ENCODE measurements at places on chromosomes 12 and 14. TPM values are rescaled to one million over a fixed set of nuclear protein-coding genes. Genes with fewer than 3 reads are reported as not detected.

CLEC14A gene
- polyA plus RNA-seq, result not detected

NOXRED1 gene
- 0.37 TPM for polyA plus RNA-seq

- DNase-seq, result no peak
- H3K4me3 ChIP-seq, result no peak overlapping the region
- H3K4me1 ChIP-seq, result no peaks in the 10 kb centered on the region
- H3K27ac ChIP-seq, result no peak overlapping the region
- no peaks in the 10 kb centered on the region for H3K27me3 ChIP-seq
- H3K36me3 ChIP-seq, result no peaks in the 10 kb centered on the region
Measured at GRCh38 chr14:30803185-30803584, 71.2 kb upstream of the COCH start.

DNA sequence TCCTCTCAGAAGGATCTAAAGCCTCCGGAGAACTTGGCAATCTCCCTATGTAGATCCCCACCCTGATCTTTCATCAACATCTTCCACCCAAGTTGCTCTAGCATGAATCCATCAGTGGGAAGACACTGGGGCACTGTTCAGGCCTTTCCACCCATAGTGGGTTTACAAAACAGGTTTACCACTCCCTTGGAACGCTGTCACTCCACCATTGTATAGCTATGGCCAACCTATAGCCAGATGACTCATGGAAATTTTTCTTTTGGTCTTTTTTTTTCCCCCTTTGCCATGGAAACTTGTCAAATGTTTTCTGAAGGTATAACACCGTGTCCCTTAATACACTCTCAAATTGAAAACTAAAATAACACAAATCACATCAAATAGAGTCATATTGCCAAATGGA is 10.8 kb upstream of the HSPB8 start:
- H3K27me3 ChIP-seq, result no peaks in the 10 kb centered on the region
- H3K27ac ChIP-seq, result no peak overlapping the region
- H3K4me1 ChIP-seq, result peaks cover 3% of the 10 kb centered on the region
- H3K36me3 ChIP-seq, result no peaks in the 10 kb centered on the region
- DNase-seq, result no peak
- no peak overlapping the region for H3K4me3 ChIP-seq

WNK1 gene
- 30.5 TPM for polyA plus RNA-seq

- H3K4me3 ChIP-seq, result no peak overlapping the region
- H3K27ac ChIP-seq, result no peak overlapping the region
- no peaks in the 10 kb centered on the region for H3K27me3 ChIP-seq
- no peak for DNase-seq
- peaks cover 31% of the 10 kb centered on the region for H3K4me1 ChIP-seq
Measured at GRCh38 chr14:103123634-103124500, 606 bp downstream of the TNFAIP2 start.

TSHR gene
- not detected for polyA plus RNA-seq

DNA sequence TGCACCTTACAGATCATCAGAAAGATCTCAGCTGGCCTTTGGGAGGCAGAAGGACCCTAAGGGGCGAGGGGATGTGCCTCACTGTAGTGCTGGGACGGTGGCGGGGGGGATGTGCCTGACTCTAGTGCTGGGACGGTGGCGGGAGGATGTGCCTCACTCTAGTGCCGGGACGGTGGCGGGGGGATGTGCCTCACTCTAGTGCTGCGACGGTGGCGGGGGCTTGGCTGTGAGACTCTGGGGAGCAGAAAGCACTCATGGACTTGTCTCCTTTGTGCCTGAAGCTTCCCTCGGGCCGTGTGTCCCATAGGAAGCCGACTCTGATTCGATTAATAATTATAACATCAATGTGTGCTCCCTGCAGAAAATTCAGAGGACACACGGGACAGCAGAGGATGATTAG is 126.6 kb downstream of the ZNF664 start:
- no peak overlapping the region for H3K4me3 ChIP-seq
- H3K27me3 ChIP-seq, result no peaks in the 10 kb centered on the region
- no peaks in the 10 kb centered on the region for H3K36me3 ChIP-seq
- DNase-seq, result no peak
- H3K4me1 ChIP-seq, result no peaks in the 10 kb centered on the region

All from SK-N-SH (cell line).